AG04449 (cell line): ENCODE measurements at places on chromosomes 5 and 9.

DNA sequence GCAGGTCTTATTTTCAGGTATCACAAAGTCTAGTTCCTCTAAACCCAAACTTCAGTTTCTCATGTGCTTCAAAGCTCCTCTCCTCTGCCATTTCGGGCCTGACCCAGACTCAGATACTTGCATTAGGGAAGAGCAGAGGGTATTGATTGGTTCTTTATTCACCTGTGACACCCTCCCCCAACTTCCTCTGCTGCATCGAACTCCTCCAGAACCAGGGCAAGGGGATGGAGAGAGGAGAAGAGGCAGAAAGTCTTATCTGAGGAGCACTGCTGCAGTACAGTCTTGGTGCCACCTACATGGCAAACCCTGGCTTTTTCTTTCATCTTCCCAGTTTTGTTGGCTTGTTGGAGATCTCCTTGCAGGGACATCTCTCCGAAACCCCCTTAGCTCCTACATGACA, 96.0 kb upstream of the OSMR start:
- no peak for DNase-seq

GRCh38 chr5:20145240-20145639, 157.2 kb upstream of the CDH18 start:
- no peak for DNase-seq

DNA sequence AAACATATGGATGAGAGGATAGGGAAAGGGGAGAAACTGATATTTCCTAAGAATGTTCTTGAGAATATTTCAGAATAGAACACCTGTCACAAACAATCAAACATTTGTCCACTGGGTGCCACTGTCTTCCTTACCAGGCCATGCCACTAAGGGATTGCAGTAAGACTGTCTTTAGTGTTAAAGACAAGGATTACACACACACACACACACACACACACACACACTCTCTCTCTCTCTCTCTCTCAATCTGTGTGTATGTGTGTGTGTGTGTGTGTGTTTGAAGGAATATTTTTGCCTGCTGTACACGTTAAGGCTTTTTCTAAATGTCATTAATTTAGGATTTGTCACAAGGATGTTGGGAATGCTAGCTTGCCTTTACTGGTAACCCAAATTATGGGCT, 54.4 kb downstream of the CCDC192 start:
- no peak for DNase-seq

GRCh38 chr9:37325778-37326177, 96.7 kb upstream of the GRHPR start:
- DNase-seq: no peak

- no peak for DNase-seq
Observed at GRCh38 chr9:126877418-126877817, 17.0 kb downstream of the ZBTB34 start.

GRCh38 chr9:137256362-137256761, 1.2 kb downstream of the NELFB start:
- no peak for DNase-seq

DNA sequence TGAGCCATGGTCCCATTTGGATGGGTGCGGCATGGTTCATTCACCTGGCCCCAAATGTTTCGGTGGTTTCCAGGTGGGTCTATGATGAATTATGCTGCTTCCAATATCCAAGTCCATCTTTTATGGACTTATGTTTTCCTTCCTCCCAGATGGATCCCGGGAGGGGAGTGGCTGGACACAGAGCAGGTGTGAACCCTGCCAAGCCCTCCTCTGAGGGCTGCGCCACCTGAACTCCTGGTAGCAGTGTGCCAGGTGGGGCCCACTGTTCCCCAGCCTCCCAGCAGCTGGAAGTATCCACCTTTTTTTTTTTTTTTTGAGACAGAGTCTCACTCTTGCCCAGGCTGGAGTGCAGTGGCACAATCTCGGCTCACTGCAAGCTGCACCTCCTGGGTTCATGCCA, 42.9 kb downstream of the WNK2 start:
- DNase-seq: no peak

GRCh38 chr5:133128066-133128465, 76.3 kb downstream of the HSPA4 start:
- DNase-seq: no peak

DNA sequence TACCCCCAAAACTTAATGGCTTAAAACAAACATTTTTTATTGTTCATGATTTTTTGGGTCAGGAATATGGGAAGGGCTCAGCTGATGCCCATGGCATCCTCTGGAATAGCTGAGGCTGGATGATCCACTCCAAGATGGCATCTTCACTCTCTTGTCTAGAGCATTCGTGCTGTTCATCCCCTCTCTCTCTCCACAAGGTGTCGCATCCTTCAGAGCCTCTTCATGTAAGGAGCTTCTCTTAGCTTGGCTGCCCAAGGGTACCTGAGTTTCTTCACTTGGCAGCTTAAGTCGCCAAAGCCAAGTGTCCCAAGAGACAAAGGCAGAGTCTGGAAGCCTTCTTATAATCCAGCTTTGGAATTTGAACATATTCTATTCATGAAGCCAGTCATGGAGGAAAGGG, 294.7 kb downstream of the CHSY3 start:
- DNase-seq: no peak

GRCh38 chr9:124449381-124450151, 685 bp upstream of the ADGRD2 start:
- no peak for DNase-seq

- no peak for DNase-seq
Observed at GRCh38 chr9:72844440-72844768, 108.4 kb downstream of the ALDH1A1 start.

DNA sequence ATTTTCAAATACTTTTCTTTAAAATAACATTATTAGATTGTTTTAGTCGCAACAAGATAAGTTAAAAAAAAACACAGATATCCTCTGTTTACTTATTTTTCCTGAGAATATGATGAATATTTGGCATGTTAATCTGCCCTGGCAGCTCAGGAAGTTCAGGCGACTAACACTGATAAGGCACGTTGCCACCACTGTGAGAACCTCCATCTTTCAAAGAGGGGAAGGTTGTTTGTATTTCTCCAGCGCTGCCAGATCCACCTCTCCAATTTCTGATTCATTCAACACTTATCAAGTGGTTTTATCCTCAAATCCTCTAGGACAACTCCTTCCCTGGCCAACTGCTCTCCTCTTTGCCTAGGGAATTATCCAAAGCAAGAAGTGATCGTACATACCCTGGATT, 21.8 kb downstream of the CTNNAL1 start:
- DNase-seq: no peak

DNA sequence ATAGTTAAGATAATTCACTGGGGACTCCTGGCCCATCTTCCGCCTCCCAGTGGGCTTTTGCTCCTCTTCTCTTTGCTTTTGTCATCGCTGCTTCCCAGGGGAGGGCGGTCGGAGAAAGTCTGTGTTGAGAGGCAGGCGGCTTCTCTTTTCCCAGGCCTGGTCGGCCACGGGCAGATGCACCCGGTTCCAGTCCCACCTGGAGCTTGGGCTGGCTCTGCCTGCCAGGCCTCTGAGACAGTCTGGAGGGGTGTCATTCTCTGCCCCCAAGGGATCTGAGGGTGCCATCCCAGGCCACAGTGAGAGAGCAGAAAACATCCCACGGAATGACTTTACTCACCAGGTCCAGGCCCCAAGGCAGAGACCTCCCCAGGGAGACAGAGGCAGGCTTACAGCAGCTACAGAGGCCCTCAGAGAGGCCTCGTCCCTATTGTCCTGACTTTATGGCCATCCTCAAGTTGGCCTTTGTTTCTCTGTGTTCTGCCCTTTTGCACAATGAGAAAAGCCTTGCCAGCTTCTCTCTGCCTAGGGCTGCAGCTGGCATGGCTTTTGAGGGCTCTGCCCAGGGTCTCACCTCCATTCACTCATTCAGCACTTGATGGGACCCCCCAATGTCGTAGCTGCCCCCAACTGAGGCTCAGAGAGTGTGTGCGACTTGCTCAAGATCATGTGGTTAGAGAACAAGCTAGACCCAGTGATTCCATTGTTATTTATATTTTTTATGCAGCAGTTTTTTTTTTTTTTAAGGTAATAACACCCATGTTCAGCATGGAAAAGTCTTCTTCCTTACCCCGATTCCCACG, 44.2 kb upstream of the BOD1 start:
- DNase-seq: no peak

DNA sequence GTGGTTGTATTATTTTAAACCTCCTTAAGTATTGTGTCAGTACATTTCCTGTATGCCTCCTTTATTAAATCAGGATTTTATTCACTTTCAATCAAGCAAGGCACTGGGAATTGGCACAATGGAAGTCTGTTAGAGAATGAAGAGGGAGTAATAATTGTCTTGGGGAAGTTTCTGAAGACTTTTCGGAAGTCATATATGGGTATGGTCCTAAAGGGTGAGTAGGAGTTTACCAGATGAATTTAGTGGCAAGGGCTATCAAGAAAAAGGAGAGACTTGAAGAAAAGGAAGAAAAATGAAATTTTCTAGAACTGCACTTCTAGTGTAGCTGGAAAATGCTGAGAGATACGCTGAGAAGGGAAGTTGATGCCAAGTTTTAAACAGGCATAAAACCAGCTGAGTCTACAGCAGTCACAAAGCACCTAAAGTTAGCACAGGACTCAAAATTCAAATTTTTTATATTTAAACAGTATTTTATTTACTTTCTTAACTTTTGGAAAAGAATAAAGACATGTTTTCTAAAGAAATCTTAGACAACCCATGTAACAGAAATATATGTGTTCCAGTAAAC, 184.9 kb downstream of the SMC2 start:
- DNase-seq: no peak

DNA sequence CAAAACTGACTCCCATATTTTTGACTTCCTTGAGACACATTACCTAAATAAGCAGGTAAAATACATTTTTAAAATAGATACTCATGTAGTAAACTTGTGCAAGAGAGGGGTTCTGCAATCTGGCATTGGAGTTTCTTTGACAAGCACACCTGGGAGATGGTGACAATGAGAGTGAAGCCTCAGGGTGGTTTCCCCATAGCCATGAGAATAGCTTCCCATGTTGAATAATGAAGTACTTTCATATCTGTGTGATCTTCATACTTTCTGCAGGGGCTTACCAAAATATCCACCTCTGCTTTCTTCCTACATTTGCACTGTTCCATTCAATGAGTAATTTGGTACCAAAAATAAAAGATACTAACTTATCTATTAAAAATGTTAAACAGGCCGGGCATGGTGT, 44.7 kb upstream of the VCAN start:
- DNase-seq: no peak

GRCh38 chr9:18477719-18478118, 3.8 kb downstream of the ADAMTSL1 start:
- no peak for DNase-seq

DNA sequence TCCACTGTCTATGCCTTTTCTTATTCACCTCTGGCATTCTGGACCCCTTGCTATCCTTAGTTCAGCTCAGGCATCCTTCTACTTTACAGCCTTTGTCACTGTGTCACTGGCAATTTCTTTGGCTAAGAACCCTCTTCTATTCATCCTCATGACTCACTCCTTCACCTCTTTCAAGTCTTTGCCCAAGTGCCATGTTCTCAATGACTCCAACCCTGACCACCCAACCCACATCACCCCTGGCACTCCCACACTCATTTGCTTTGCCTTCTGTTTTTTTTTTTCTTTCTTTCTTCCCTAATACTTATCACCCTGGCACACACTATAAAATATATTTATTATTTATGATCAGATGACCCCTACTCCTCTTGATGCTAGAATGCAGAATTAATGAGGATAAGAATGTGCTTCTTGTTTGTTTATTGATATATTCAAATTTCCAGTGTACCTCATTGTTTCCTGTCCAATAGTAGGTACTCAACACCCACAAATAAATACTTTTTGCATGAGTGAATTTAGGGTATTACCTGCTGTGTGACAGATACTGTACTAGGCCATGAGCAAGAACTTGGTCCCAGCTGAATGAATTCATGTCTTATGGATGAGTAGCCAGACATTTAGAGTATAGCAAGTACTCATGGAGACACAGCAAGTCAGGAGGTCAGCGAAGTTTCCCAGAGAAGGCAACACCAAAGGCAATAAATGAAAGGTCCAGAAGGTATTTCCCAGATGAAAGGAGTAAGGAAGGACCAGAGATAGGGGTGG, 236.1 kb downstream of the PAPPA start:
- no peak for DNase-seq

GRCh38 chr9:9924376-9924775, 688.4 kb downstream of the PTPRD start:
- DNase-seq: no peak

DNA sequence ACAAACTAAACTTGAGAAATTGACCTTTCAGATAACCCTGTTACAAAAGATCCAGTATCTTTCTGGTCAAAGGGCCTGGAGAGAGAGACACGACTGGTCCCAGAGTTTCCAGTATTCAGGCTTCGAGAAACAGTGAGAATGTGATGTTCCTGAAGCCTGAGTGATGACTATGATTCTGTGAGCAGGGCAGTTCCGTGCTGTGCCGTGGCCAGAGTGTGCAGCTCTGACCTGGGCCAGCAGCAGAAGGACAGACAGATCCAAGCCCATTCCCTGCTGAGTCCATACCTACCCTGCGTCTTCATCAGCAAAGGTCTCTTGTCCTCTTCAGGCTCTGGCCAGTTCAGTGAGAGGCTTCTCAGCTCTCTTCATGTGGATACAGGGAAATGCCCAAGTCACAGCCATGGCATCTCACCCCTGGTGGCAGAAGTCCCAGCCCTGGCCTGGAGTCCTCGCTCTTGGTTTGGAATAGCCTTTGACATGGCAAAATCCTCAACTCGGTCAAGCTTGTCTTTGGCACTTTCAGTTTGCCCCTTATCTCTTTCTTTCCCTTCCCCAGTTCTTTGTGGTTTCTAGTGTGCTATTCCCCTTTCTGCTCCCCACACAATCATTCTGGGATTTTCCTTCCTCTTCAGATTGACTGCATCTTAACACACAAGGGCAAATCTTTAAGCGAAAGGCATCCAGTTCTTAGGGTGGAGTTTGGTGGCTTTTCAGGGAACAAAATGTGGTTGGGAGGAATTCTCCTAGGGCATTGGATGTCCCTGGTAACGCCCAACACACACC, 107.7 kb downstream of the LIFR start:
- DNase-seq: no peak

- DNase-seq: peak; percentile 36
Observed at GRCh38 chr5:33261305-33261704, 179.5 kb upstream of the TARS1 start.

DNA sequence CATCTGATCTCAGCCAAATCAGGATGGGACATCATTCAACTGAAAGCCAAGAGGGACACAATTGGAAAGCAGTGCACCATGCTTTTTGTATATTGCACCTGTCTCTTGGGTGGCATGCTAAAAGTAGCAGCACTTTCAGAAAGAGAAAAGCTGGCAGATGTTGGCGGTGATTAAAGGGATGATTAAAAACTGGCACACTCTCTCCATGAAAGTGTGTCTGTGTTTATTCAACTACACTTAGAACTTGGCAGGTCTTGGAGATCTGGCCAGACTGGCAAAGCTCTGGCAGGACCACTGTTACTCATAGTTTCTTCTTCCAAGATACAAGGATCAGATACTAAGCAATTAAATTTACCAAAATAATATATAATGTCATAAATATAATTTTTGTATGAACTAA, 112.9 kb upstream of the ELAVL2 start:
- no peak for DNase-seq
